ENCODE measurements at places on chromosomes 16 and 17.

DNA sequence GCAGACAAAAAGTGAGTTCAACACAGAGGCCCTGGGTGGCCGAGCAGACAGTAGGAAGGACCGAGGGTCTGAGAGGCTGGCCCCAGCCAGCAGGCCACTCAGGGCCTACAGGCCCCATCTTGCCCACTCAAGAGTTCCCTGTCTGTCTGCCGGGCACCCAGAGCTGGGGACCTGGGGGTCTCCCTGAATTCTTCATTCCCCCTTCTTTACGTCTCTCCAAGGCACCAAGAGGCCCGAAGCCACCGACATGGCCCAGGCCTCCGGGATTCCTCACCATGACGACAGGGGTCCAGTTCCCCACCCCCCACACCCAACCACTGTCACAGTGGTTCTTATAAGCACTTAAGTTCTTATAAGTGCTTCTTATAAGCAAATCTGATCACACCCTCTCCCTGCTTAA is 49.2 kb downstream of the NOS2 start:
- H3K27ac ChIP-seq = no peak overlapping the region
- no peak for DNase-seq
- H3K4me1 ChIP-seq = no peaks in the 10 kb centered on the region
- H3K27me3 ChIP-seq = no peaks in the 10 kb centered on the region

- peak overlapping the region; percentile 45 for H3K4me3 ChIP-seq
- H3K4me1 ChIP-seq = no peaks in the 10 kb centered on the region
- H3K27me3 ChIP-seq = no peaks in the 10 kb centered on the region
- no peak for DNase-seq
Observed at GRCh38 chr17:80036715-80037477, 454 bp downstream of the CCDC40 start.

GRCh38 chr16:175011-175949 is 1.2 kb upstream of the HBA1 start:
- H3K27ac ChIP-seq = no peak overlapping the region
- H3K27me3 ChIP-seq = no peaks in the 10 kb centered on the region
- no peaks in the 10 kb centered on the region for H3K36me3 ChIP-seq
- no peak overlapping the region for H3K4me3 ChIP-seq
- no peaks in the 10 kb centered on the region for H3K4me1 ChIP-seq

DNA sequence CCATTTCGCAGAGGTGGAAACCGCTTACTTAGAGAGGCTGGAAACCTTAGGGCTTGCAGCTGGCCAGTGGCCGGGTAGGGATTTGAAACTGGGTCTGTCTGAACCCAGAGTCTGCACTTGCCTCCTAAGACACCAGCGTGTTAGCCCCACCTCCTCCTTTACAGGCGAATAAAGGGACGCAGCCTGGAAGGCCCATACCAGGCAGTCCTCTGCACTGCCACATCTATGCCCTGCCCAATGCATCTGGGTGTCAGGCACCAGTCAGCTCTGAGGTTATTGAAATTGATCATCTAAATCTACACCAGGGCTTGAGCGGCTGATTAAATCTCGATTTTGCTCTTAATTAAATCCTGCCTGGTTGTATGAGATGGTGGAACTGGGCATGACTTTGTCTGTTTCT is 19.9 kb upstream of the NAGS start:
- peaks cover 13% of the 10 kb centered on the region for H3K4me1 ChIP-seq
- no peak overlapping the region for H3K27ac ChIP-seq
- H3K4me3 ChIP-seq = peak overlapping the region; percentile 51
- no peaks in the 10 kb centered on the region for H3K27me3 ChIP-seq
- H3K36me3 ChIP-seq = no peaks in the 10 kb centered on the region

- DNase-seq = no peak
- no peak overlapping the region for H3K27ac ChIP-seq
- H3K4me3 ChIP-seq = no peak overlapping the region
- H3K36me3 ChIP-seq = no peaks in the 10 kb centered on the region
- H3K4me1 ChIP-seq = no peaks in the 10 kb centered on the region
Observed at GRCh38 chr16:47366228-47366627, 94.6 kb downstream of the ITFG1 start.

DNA sequence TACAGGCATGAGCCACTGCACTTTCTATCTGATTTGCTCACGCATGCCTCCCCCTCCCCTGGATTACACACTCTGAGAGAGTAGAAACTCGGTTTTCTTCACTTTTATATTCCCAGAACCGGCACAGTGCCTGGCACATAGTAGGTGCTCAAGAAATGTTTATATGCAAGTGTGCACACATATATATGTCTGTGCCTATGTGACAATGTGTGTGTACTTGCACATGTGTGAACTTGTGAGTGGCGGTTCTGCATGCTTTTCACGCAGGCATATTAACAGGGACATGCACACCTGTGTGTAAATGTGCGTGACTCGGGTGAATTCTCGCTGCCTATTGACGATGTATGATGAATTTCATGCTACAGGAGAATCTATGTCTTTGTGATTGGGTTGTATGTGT is 22.1 kb upstream of the IL21R start:
- no peak for DNase-seq
- no peaks in the 10 kb centered on the region for H3K4me1 ChIP-seq
- no peaks in the 10 kb centered on the region for H3K27me3 ChIP-seq
- no peaks in the 10 kb centered on the region for H3K36me3 ChIP-seq

GRCh38 chr17:83096401-83097224 is 17.2 kb downstream of the METRNL start:
- H3K4me1 ChIP-seq = peaks cover 50% of the 10 kb centered on the region
- H3K27me3 ChIP-seq = no peaks in the 10 kb centered on the region
- no peaks in the 10 kb centered on the region for H3K36me3 ChIP-seq
- H3K4me3 ChIP-seq = no peak overlapping the region
- no peak overlapping the region for H3K27ac ChIP-seq

DNA sequence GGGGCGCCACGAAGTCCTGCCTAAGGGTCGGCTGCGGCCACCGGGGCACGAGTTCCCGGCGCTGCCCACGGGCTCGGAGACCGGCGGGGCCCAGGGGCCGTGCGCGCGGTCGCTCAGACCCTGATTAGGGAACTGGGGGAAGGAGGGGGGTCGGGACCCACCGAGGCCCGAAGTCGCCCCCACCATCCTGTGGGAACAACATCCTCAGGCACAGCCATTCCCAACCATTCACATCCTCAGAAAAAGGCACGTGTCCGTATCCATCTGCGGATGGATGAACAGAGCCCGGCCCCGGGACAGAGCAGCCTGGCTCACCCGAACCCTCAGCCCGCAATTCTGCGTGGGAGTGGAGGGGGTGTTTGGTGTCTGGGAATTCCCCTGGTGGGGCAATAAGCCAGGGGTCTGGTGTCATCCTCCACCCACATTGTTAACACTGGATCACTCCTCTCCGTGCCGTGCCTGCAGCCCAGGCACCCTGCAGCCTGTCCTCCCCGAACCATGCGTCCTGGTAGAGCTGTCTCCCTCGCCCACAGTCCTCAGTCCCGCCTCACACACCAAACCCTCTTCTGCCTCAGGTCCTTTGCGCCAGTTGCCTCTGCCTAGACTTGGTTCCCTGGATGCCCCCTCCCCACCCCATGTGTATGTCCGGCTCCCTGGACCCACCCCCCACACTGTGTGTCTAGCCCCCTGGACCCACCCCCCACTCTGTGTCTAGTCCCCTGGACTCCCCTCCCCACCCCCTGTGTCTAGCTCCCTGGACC is 789 bp upstream of the CCDC57 start:
- H3K27me3 ChIP-seq = no peaks in the 10 kb centered on the region
- peaks cover 3% of the 10 kb centered on the region for H3K4me1 ChIP-seq
- H3K27ac ChIP-seq = peak overlapping the region; percentile 73
- peak overlapping the region; percentile 49 for H3K4me3 ChIP-seq
- H3K36me3 ChIP-seq = no peaks in the 10 kb centered on the region
- DNase-seq = peak; percentile 49

- no peak overlapping the region for H3K27ac ChIP-seq
- no peaks in the 10 kb centered on the region for H3K36me3 ChIP-seq
- no peak overlapping the region for H3K4me3 ChIP-seq
- H3K4me1 ChIP-seq = no peaks in the 10 kb centered on the region
- no peaks in the 10 kb centered on the region for H3K27me3 ChIP-seq
Observed at GRCh38 chr17:43224146-43224705, 4.2 kb downstream of the CCDC200 start.

- H3K4me1 ChIP-seq = no peaks in the 10 kb centered on the region
- H3K4me3 ChIP-seq = no peak overlapping the region
- no peaks in the 10 kb centered on the region for H3K27me3 ChIP-seq
- H3K27ac ChIP-seq = no peak overlapping the region
Observed at GRCh38 chr16:30551781-30552180, 6.4 kb downstream of the ZNF764 start.

GRCh38 chr17:37301288-37301687 is 74.5 kb upstream of the C17orf78 start:
- no peaks in the 10 kb centered on the region for H3K27me3 ChIP-seq
- DNase-seq = no peak
- H3K4me3 ChIP-seq = no peak overlapping the region
- no peaks in the 10 kb centered on the region for H3K4me1 ChIP-seq
- H3K27ac ChIP-seq = no peak overlapping the region

DNA sequence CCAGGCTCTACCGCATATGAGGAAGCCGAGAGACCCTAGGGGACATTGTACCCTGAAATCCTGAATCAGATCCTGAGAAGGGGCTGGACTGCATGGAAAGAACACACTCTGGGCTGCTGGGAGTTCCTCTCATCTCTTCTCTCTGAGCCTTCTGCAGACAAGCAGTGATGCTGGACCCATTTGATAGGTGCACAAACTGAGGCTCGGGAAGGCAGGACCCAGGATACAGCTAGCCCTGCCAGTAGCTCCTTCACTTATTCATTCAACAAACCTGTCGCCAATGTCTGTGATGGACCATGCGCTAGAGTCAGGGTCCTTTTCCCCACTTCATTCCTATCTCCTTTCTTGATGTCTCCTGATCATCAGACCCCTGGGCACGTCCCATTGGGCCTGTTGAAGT is 1.9 kb downstream of the SBK1 start:
- no peak overlapping the region for H3K4me3 ChIP-seq
- no peak overlapping the region for H3K27ac ChIP-seq
- H3K36me3 ChIP-seq = no peaks in the 10 kb centered on the region
- peaks cover 5% of the 10 kb centered on the region for H3K27me3 ChIP-seq
- peaks cover 4% of the 10 kb centered on the region for H3K4me1 ChIP-seq

GRCh38 chr16:84166796-84167695 is 19.8 kb downstream of the TAF1C start:
- no peak overlapping the region for H3K27ac ChIP-seq
- H3K27me3 ChIP-seq = no peaks in the 10 kb centered on the region

GRCh38 chr17:20009052-20009301 is 182 bp upstream of the SPECC1 start:
- no peak for DNase-seq
- no peak overlapping the region for H3K27ac ChIP-seq
- no peaks in the 10 kb centered on the region for H3K36me3 ChIP-seq
- no peaks in the 10 kb centered on the region for H3K27me3 ChIP-seq
- peak overlapping the region; percentile 54 for H3K4me3 ChIP-seq

DNA sequence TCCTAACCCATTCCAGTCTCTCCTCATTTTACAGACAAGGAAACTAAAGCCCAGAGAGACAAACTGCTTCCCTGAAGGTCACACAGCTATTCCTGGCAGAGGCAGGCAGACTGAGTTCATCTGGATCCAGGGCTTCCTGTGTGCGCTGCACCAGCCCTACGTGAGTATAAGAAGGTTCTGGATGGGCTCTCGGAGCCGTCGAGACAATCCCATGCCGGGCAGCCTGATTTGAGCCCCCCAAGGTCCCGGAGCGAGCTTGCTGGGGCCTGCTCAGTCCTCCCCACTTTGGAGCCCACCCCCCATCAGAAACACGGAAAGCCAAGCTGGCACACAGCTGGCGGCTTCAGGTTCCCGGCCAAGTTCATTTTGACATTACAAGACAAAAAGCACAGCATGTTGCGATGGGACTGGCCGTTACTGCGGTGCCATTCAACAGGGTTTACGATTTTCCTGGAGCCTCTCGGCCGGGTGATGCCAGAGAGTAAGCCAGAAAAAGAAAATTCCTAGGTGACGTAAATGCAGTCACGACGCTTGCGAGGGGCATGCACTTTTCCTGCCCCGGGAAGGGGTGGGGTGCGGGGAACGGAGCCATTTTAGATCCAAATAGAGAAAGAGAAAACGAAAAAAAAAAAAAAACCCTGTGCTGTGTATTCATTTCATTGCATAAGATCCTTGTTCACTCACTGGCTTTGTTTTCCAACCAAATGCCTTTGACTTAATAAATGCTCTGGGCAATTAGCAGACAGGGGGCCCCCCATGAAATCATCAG is 167.1 kb upstream of the FOXF1 start:
- H3K4me3 ChIP-seq = no peak overlapping the region
- peak; percentile 23 for DNase-seq
- H3K27ac ChIP-seq = peak overlapping the region; percentile 67
- no peaks in the 10 kb centered on the region for H3K4me1 ChIP-seq
- no peaks in the 10 kb centered on the region for H3K27me3 ChIP-seq
- no peaks in the 10 kb centered on the region for H3K36me3 ChIP-seq

- no peak overlapping the region for H3K27ac ChIP-seq
- H3K4me1 ChIP-seq = no peaks in the 10 kb centered on the region
- no peaks in the 10 kb centered on the region for H3K36me3 ChIP-seq
- no peak for DNase-seq
- H3K27me3 ChIP-seq = no peaks in the 10 kb centered on the region
- no peak overlapping the region for H3K4me3 ChIP-seq
Observed at GRCh38 chr17:3276126-3276525, 22.0 kb downstream of the OR3A1 start.

DNA sequence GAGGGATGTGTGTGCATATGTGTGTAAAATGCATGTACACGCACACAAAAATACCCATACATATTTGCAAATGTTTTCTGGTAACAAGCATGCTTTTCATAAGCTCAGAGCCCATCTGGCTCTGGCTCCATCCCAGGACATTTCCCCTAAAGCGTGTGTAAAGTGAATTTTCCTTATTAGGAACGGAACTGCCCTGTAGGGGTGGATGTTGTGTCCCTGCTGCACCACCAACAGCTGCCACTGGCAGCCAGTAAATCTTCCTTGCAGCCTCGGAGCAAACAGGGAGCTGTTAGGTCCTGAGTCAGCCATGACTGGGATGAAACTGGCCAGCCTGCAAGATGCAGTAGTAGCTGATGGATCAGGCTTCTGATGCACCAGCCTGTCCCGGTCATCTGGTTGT is 393.5 kb downstream of the UTP18 start:
- no peaks in the 10 kb centered on the region for H3K27me3 ChIP-seq
- H3K36me3 ChIP-seq = no peaks in the 10 kb centered on the region
- DNase-seq = no peak
- no peak overlapping the region for H3K27ac ChIP-seq
- no peak overlapping the region for H3K4me3 ChIP-seq
- H3K4me1 ChIP-seq = no peaks in the 10 kb centered on the region

GRCh38 chr17:50661795-50662391 is 27.2 kb downstream of the ABCC3 start:
- H3K4me1 ChIP-seq = no peaks in the 10 kb centered on the region
- peak overlapping the region; percentile 79 for H3K27ac ChIP-seq
- DNase-seq = no peak
- H3K27me3 ChIP-seq = no peaks in the 10 kb centered on the region

- DNase-seq = no peak
- H3K4me3 ChIP-seq = peak overlapping the region; percentile 59
- peaks cover 3% of the 10 kb centered on the region for H3K4me1 ChIP-seq
- H3K27me3 ChIP-seq = no peaks in the 10 kb centered on the region
- H3K36me3 ChIP-seq = no peaks in the 10 kb centered on the region
Observed at GRCh38 chr17:16439811-16440351, 24.5 kb downstream of the TRPV2 start.

- no peak overlapping the region for H3K27ac ChIP-seq
- DNase-seq = no peak
- H3K4me1 ChIP-seq = peaks cover 4% of the 10 kb centered on the region
- H3K36me3 ChIP-seq = no peaks in the 10 kb centered on the region
Observed at GRCh38 chr17:66535611-66536010, 233.2 kb downstream of the PRKCA start.
